CD4-positive, alpha-beta memory T cell (primary cell): ENCODE measurements at places on chromosomes 3 and 15. TPM values are rescaled to one million over a fixed set of nuclear protein-coding genes. Genes with fewer than 3 reads are reported as not detected.

GRCh38 chr3:12409684-12410596 is 74.3 kb upstream of the TSEN2 start:
- no peak overlapping the region for H3K4me3 ChIP-seq
- DNase-seq, result no peak
- no peaks in the 10 kb centered on the region for H3K4me1 ChIP-seq
- H3K36me3 ChIP-seq, result no peaks in the 10 kb centered on the region
- H3K27me3 ChIP-seq, result no peaks in the 10 kb centered on the region

The GOLGA8S gene
- polyA plus RNA-seq, result not detected

The SCG5 gene
- polyA plus RNA-seq, result 0.76 TPM

- H3K4me3 ChIP-seq, result no peak overlapping the region
- H3K27ac ChIP-seq, result no peak overlapping the region
- no peaks in the 10 kb centered on the region for H3K36me3 ChIP-seq
- DNase-seq, result no peak
- H3K27me3 ChIP-seq, result no peaks in the 10 kb centered on the region
These were observed 6.3 kb upstream of the SNRPN start for GRCh38 chr15:24948495-24948894.

- no peak for DNase-seq
- H3K27ac ChIP-seq, result no peak overlapping the region
- no peak overlapping the region for H3K4me3 ChIP-seq
- no peaks in the 10 kb centered on the region for H3K27me3 ChIP-seq
- H3K36me3 ChIP-seq, result no peaks in the 10 kb centered on the region
- no peaks in the 10 kb centered on the region for H3K4me1 ChIP-seq
These were observed 78.7 kb downstream of the ZNF385D start for GRCh38 chr3:21672303-21672702.

GRCh38 chr3:117217760-117218316 is 508.3 kb downstream of the TUSC7 start:
- H3K4me1 ChIP-seq, result no peaks in the 10 kb centered on the region
- H3K36me3 ChIP-seq, result no peaks in the 10 kb centered on the region
- no peak overlapping the region for H3K4me3 ChIP-seq
- no peak overlapping the region for H3K27ac ChIP-seq

- H3K36me3 ChIP-seq, result no peaks in the 10 kb centered on the region
- H3K4me3 ChIP-seq, result no peak overlapping the region
- no peaks in the 10 kb centered on the region for H3K27me3 ChIP-seq
- H3K4me1 ChIP-seq, result no peaks in the 10 kb centered on the region
- H3K27ac ChIP-seq, result no peak overlapping the region
These were observed 393.7 kb downstream of the FEZF2 start for GRCh38 chr3:61979638-61980037.
